Stimulated activated CD4-positive, alpha-beta T cell treated with anti-CD3 and anti-CD28 coated beads, Interleukin-1b, Interleukin-23, amount 100 ng/mL, for 4 hours (primary cell): ENCODE measurements at places on chromosomes 2 and 18.

GRCh38 chr18:39318008-39318407 is 1752.4 kb upstream of the CELF4 start:
- no peak for DNase-seq

DNA sequence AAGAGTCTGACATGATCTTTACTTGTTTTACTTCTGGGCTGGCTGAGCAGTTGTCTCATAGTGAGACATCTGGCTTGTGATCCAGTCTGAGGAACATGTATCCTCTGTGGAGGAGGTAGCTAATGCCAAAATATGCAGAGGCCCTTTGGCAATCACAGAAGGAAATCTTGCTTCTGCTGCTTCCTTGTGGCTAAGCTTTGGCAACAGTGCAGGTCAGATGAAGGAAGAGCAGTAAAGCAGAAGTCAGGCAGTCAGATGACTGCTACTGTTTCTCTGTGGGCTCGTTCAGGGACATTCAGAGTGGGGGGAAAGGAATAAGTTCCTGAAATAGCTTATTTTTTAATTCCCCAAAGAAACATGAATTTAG is 22.3 kb downstream of the DOK1 start:
- DNase-seq: no peak

GRCh38 chr2:240704651-240705050 is 13.0 kb downstream of the AQP12A start:
- peak; percentile 22 for DNase-seq

DNA sequence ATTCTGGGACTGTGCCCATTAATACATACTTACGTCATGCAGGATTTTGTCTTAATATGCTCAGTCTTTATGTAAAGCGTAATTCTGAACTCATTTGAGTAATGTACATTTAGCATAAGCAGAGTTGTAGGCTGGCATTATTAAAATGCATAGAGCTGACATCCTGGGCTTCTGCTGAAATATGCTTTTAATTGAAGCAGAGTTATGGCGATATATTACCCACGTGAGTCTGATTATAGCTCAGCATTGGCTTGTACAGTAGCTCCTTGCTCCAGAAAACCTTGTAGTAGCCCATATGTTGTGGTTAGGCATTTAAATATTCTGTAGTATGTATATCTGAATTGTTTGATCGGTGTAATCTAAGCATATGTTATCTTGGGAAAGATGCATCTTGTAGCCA is 233.9 kb downstream of the PTGR3 start:
- no peak for DNase-seq

GRCh38 chr2:133166031-133166430 is 402.2 kb downstream of the NCKAP5 start:
- no peak for DNase-seq

- DNase-seq: no peak
These were observed 78.1 kb downstream of the MTCL1 start for GRCh38 chr18:8783335-8783993.

DNA sequence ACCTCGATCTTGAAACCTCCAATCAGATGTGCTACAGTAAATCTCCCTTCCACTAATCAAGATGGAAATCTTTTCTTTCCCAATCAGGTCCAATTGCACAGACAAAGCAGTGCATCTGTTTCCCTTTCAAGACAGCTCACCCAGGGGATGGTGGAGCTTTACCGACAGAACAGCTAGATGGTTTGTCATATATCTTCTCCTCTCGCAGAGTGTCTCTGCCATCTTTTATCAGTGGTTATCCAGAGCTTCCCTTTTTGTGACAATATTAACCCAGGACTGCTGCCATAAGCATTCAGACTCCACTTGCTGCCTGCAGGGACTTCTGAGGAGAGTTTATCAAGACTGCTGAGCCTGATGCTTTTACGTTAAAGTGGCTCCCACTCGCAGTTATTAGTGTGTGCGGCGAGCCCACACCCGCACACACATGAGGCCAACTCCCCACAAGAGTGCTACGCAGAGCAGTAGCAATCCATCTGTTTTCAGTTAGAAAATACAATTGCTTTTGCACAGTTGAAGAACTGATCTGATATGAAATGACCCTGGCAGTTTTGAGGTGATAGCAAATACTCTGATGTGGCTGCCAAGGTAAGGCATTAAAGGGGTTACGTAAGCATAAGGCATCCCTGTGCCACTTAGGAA is 398.9 kb downstream of the NCKAP5 start:
- DNase-seq: no peak

DNA sequence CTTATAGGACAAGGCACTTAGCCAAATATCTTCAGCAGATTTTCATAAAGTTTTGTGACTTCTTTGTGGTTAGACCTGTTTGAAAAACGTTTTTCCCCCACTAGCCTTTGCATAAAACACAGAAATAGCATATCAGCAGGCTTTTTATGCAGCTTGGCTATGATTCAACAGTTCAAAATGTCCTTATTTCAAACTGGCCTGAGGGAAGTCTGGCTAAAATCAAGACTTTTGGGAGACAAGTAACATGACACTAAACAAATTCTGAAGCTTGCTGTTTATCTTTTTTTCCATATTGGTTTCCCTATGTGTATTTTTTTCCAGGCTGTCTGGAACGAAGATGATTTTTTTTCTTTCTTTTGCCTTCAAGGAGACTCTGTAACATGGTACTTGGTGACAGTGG is 95.1 kb upstream of the L3MBTL4 start:
- no peak for DNase-seq

DNA sequence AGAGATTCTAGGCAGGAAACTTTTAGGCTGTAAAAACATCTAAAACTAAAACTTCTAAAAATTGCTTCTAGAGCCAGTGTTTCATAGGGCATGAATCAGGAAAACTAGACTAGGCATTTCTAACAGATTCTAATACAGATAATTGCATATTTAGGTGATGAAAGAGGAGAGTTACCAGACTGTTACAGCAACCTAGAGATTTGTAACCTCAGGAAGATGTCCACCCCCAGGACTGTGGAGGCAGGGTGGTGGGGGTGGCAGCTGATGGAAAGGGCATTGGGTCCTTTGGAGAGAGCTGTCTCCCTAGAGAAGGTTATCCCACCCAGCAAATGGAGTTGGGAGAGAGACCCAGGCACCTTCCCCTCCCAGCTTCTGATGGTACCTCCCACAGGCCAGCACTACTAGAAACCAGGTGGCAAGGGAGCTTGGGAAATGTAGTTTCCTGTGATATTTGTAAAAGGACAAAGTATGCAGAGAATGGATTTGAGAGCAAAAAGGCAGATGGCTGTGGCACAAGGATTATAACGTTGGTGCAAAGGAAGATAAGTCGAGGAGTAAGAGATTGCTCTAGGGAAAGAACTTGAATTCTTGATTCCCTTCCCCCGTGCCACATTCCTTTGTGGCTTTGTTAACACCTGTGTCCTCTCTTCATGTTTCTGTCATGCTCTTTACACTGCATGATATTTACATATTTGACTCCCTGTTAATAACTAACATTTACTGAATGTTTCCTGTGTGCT is 75.6 kb upstream of the MGAT5 start:
- DNase-seq: no peak

GRCh38 chr2:8525236-8525581 is 156.6 kb upstream of the ID2 start:
- DNase-seq: no peak

GRCh38 chr18:56460581-56460980 is 177.8 kb downstream of the TXNL1 start:
- DNase-seq: no peak

DNA sequence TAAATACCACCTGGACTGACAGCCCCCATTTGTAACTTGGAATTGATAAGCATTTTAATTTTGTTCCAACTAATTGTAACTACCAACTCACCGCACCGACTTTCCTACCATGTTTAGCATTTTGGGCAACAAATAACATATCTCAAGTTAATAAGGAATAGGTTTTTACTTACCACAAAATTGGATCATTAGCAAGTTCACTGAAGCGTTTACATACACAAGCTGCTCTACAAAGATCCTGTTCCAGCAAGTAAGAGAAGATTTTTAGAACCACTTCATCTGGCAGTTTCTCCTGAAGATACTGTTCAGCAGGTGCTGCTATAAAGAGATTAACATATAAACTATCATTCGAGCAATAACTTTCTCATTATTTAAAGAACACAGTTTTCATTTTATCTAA is 55.7 kb downstream of the MSH6 start:
- no peak for DNase-seq

DNA sequence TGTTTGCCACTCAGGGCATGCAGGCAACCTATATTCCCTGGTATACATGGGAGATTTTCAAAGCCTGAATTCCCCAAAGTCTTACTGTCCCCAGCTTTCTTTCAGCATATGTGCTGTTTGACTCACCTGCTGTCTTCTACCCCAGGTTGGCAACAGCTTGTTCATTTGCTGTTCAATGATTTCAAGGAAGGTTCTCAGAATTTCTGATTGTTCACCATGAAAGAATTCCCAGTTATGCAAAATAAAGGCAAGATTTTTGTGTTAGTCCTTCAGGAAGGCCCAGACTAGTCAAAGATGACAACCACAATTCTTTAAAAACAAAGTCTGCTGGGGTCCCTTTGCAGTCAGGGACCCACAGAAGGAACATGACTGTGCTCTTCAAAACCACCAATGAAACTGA is 1057.8 kb upstream of the CDH2 start:
- no peak for DNase-seq

DNA sequence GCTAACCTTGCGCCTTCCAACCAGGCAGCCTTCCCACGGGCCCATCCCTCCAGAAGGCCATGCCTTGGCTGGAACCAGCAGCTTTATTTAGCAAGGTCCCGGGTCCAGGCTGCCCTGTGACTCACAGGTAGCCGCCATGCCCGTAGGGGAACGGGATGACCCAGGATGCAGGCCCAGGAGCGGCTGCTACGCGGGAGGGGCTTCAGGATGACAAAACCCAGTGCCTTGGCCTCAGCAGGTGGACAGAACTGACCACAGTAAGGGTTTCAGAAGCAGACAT is 63.3 kb downstream of the RTP5 start:
- DNase-seq: no peak

- no peak for DNase-seq
These were observed 95.5 kb downstream of the RDH14 start for GRCh38 chr2:18464913-18465312.

GRCh38 chr18:59024829-59025228 is 114.9 kb upstream of the SEC11C start:
- DNase-seq: no peak
